ENCODE measurements at places on chromosomes 1 and 21. TPM values are rescaled to one million over a fixed set of nuclear protein-coding genes. Genes with fewer than 3 reads are reported as not detected.

LCE1E gene
- total RNA-seq = not detected

OLFM3 gene
- 0.49 TPM for total RNA-seq

GRCh38 chr1:56436296-56436695, 143.1 kb downstream of the PLPP3 start:
- no peak overlapping the region for H3K4me3 ChIP-seq
- no peaks in the 10 kb centered on the region for H3K36me3 ChIP-seq
- no peak for DNase-seq
- no peaks in the 10 kb centered on the region for H3K27me3 ChIP-seq
- H3K27ac ChIP-seq = no peak overlapping the region
- H3K4me1 ChIP-seq = peaks cover 11% of the 10 kb centered on the region

PLA2G2C gene
- total RNA-seq = not detected

APOBEC4 gene
- total RNA-seq = not detected

GPA33 gene
- total RNA-seq = 0.74 TPM

DNA sequence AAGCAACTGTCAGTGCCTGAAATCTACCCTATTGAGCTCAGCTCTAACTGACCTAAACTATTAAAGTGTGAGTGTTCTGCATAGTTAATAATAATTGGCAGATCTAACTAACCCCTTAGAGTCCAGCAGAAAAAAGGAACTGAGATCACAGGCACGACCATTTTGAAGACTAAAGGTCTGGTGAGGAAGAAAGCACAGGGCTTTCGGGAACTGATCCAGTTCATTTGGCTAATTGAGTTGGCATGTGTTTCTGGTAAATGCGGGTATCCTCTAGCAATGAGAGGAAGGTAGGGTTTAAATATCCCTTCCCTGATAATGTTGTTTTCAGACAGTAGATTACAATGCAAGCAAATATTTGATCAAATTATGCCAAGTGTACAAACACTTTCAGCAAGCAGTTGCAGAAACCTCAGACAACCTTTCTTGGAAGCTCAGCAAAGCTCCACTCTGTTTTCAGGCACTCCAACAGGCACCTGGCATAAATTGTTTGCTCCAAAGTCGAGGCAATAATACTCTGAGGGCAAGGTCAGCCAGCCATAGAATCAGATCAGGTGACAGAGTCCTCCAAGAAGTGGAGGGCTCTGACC, 100.8 kb downstream of the KCNK1 start:
- DNase-seq = no peak
- no peaks in the 10 kb centered on the region for H3K27me3 ChIP-seq
- H3K4me1 ChIP-seq = no peaks in the 10 kb centered on the region
- no peaks in the 10 kb centered on the region for H3K36me3 ChIP-seq
- H3K4me3 ChIP-seq = no peak overlapping the region

DNA sequence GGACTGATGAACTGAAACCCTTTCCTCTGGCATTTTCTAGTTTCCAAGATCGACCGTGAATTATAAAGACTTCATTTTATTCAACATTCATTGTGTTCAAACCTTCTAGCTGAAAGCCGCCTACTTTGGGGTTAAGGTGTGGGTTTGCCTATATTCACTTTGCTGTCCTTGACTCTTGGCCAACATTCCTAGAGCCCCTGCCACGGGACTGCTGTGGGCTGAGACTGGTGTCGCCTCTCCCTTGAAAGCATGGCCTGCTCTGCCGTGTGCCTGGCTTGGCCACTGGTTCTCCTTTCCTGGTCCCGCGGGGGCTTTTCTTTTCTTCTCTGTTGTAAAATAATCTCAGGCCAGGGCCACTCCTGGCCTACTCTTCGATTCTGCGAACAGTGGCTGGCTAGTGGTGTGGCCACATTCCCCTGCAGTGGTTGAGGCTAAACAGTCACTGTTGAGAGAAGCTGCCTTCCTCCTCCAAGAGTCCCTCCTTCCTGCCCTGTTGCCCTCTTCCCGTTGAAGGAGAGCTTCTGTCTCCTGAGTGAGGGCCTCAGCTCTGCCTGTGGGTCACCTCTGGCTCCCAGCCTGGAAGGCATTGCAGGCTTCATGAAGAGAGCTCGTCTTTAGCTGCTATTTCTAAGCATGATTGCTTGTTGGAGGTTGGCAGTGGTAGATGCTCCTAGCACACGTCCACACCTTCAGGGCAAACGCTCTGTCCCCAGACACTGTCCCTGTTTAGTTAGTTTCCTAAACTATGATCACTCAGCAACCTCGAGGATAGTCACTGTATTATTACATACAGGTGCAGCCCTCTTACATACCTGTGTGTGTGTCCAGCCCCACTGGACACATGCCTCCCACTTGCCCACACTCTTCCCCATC, 80.5 kb downstream of the GALNT2 start:
- no peaks in the 10 kb centered on the region for H3K27me3 ChIP-seq
- peaks cover 28% of the 10 kb centered on the region for H3K4me1 ChIP-seq
- no peak overlapping the region for H3K27ac ChIP-seq
- no peak overlapping the region for H3K4me3 ChIP-seq
- DNase-seq = no peak
- no peaks in the 10 kb centered on the region for H3K36me3 ChIP-seq

GRCh38 chr1:106756752-106757151, 299.7 kb upstream of the PRMT6 start:
- DNase-seq = no peak
- H3K27ac ChIP-seq = no peak overlapping the region
- no peaks in the 10 kb centered on the region for H3K4me1 ChIP-seq
- no peaks in the 10 kb centered on the region for H3K36me3 ChIP-seq
- no peaks in the 10 kb centered on the region for H3K27me3 ChIP-seq
- H3K4me3 ChIP-seq = no peak overlapping the region

DNA sequence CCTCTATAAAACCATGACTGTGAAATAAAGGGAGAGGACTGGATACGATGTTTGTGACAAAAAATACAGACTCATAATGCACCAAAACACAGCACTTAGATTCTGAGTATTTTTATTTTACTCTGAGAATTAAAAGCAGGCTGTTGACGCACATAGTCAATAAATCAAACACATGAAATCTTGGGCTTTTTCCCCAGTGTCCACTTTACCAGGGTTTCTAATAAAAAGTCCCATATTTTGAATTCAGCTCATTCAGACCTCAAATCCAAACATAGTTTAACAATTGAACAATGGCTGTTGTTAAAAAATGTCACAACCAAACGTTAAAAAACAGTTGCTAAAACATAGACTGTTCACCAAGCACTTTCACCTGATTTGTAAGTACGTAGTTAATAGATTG, 553.4 kb downstream of the LTN1 start:
- H3K27ac ChIP-seq = peak overlapping the region; percentile 53
- no peaks in the 10 kb centered on the region for H3K4me1 ChIP-seq
- H3K4me3 ChIP-seq = no peak overlapping the region

- peaks cover under 1% of the 10 kb centered on the region for H3K4me1 ChIP-seq
- DNase-seq = peak; percentile 80
- no peak overlapping the region for H3K27ac ChIP-seq
- no peak overlapping the region for H3K4me3 ChIP-seq
- H3K36me3 ChIP-seq = no peaks in the 10 kb centered on the region
- no peaks in the 10 kb centered on the region for H3K27me3 ChIP-seq
Measured at GRCh38 chr1:15942661-15943327, 33.1 kb downstream of the ZBTB17 start.

DNA sequence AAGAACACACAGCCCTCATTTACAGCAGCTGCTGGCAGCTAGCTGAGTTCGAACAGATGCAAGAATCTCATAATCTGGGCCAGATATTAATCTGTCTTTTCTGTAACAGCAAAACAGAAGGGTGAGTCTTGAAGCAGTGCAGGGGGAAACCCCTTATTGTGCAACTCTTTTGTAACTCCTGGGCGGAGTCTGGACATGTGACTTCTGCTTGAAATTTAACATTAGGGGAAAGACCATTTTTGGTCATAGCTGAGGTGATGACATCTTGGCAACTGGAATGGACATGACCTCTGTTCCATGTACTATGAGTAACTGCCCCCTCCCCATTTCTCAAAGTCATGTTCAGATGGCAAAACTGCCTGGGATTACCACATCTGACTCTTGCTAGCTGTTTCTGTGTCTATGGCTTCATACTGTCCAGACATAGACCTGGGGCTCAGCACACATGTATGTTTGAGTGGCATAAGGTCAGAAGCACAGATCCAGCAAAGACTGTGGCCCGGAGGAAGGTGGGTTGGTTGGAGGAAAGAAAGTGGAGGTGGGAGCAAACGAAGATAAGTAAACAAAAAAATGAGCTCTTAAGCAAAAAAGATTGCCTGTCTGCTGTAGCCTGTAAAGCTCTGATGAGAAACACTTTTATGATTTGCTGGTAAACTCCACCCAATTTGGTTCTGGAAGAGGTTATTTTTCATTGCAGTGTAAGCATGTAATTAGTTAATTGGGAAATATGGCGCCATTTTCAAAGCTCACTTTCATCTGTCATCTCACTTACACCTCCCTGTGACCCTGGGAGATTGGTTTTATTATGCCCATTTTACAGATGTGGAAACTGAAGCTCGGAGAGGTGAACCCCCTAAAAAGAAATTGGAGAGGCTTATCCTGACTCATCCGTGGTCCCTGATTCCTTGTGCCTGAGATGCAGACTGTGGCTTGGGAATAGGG, 26.1 kb downstream of the ETS2 start:
- DNase-seq = peak; percentile 96
- peaks cover 19% of the 10 kb centered on the region for H3K4me1 ChIP-seq
- H3K4me3 ChIP-seq = no peak overlapping the region
- no peaks in the 10 kb centered on the region for H3K27me3 ChIP-seq
- peak overlapping the region; percentile 71 for H3K27ac ChIP-seq
- H3K36me3 ChIP-seq = no peaks in the 10 kb centered on the region

DNA sequence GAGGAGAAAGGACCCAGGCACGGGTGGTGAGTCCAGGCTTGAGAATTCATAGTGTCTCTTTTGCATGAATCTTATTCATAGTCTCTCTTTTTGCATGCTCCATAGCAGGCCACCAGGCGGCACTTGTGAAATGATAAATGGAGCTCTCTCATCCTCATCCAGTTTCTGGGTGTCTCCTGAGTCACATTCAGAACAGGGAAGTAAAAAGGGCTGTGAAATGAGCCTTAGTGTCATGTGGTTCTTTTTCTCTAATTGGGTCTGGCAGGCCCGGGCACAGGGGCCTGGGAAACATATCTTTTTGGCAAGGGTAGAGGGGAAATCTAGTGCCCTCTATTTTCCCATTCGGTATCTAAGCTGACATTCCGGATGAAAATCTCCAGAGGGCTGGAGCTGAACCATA, 19.1 kb upstream of the NCF2 start:
- peak overlapping the region; percentile 77 for H3K27ac ChIP-seq
- no peaks in the 10 kb centered on the region for H3K36me3 ChIP-seq
- peaks cover 15% of the 10 kb centered on the region for H3K4me1 ChIP-seq
- DNase-seq = no peak

DNA sequence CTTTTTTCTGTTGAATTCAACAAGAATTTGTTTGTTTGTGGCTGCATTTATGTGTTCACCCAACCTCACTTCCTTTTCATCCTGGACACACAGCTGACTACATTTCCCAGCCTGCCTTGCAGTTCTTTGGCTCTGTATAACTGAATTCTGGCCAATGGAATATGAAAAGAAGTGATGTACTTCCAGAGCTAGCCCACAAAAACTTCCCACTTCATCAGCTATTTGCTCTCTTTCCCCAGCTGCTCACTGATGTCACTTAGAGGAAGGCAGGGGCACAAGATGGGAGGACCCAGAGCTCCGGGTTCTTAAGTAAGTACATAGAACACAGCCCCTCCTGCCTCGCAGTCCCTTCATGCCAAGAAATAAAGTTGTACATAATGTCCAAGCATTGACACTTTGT, 235.0 kb upstream of the FGGY start:
- no peaks in the 10 kb centered on the region for H3K27me3 ChIP-seq
- peaks cover 46% of the 10 kb centered on the region for H3K4me1 ChIP-seq
- no peaks in the 10 kb centered on the region for H3K36me3 ChIP-seq
- H3K27ac ChIP-seq = peak overlapping the region; percentile 66

SPATA45 gene
- not detected for total RNA-seq

KCNJ15 gene
- total RNA-seq = 12.3 TPM

L1TD1 gene
- total RNA-seq = not detected

GRCh38 chr1:91148641-91149069, 126.8 kb upstream of the ZNF644 start:
- H3K4me3 ChIP-seq = no peak overlapping the region
- no peaks in the 10 kb centered on the region for H3K36me3 ChIP-seq
- no peaks in the 10 kb centered on the region for H3K27me3 ChIP-seq
- no peak overlapping the region for H3K27ac ChIP-seq

DNA sequence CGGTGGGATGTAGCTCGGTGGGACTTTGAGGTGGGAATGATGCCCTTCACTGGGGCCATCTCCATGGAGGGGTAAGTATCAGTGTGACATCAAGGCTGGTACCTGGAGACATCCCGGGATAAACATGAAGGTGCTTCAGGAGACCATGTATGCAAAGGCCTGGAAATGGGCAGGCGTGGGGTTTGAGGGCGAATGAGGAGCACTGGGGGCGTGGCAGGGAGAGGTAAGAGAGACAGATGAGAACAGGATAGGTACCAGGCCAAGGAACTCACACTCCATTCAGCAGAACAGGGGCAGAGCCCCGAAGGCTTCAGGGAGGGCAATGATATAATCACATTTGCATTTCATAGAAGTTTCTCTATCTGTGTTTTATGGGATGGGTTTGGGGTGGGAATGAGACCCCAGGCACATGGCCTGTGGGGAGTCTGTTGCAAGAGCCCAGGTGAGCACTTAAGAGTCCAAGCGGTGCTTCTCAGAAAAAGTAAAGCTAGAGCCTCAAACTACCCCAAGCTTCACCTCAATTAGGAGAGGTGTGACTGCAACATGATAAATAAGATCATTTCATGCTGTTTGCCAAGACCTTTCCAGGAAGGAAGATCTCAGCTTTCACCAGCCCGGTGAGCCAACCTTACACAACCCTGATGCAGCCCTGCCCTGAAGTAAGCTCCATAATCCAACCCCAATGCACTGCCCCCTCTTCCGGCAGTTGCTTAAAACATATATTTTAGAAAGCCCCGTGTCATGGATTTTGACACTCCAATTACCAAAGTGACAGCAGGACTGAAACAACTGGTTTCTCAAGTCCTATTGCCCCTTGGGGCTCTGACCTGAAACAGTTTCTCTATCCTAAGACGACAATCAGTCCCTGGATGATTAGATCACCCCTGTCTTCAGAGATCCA, 7.4 kb downstream of the S100A9 start:
- DNase-seq = peak; percentile 94
- H3K4me1 ChIP-seq = peaks cover 5% of the 10 kb centered on the region
- H3K27ac ChIP-seq = no peak overlapping the region
- no peak overlapping the region for H3K4me3 ChIP-seq
- H3K36me3 ChIP-seq = no peaks in the 10 kb centered on the region
- H3K27me3 ChIP-seq = no peaks in the 10 kb centered on the region

DNA sequence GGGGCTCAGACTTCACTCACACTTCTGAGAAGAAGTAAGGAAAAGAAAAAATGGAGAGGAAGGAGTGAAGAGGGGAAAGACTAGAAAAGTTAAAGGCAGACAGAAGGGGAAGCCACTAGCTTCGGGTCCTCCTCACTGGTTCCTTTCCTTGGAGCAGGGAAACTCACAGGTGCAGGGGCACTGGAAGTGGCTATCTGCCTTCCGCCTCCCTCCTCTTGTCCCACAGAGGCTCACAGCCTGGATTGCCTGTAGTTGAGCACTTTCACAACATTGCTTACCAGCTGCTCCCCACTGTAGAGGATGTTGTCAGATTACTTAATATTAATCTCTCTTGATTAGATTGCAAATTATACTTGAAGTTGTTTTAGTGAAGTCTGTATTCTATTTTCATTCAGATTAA, 21.6 kb upstream of the ABCA4 start:
- peaks cover 15% of the 10 kb centered on the region for H3K4me1 ChIP-seq
- DNase-seq = no peak
- H3K4me3 ChIP-seq = no peak overlapping the region
- no peak overlapping the region for H3K27ac ChIP-seq
- H3K27me3 ChIP-seq = no peaks in the 10 kb centered on the region
- no peaks in the 10 kb centered on the region for H3K36me3 ChIP-seq

GRCh38 chr1:91809317-91809716, 76.6 kb downstream of the TGFBR3 start:
- H3K4me3 ChIP-seq = no peak overlapping the region
- DNase-seq = no peak
- peaks cover 91% of the 10 kb centered on the region for H3K4me1 ChIP-seq
- H3K27me3 ChIP-seq = no peaks in the 10 kb centered on the region
- no peak overlapping the region for H3K27ac ChIP-seq
- no peaks in the 10 kb centered on the region for H3K36me3 ChIP-seq

PARS2 gene
- total RNA-seq = 5.2 TPM
